RWPE2 (cell line): ENCODE measurements at places on chromosomes 16 and 17.

- DNase-seq, result no peak
Measured at GRCh38 chr17:2213291-2213960, 90.2 kb downstream of the SMG6 start.

DNA sequence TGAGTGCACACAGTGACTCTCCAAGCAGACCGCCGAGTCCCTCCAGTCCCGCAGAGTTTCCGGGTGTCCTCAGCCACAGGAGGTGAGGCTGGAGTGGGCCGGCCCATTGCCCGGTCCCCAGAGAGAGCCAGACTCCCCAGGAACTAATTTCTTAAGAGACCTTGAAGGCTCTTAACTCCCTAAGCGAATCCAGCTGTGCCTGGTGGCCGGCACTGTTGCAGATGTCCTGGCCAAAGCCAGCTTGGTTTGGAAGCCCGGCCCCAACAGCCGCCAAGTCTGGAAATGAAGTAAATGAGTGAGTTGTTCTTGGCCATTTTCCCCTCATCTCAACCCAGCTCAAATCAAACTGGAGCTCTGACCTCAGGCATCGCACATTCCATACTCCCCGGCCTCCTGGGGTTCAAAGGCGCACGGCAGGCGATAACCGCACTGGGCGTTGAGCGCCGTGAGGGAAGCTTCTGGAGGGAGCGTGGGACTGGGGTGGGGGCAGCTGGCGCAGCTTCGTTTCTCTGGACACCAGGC, 42.0 kb downstream of the CMIP start:
- DNase-seq, result no peak

GRCh38 chr17:47257651-47258339, 4.2 kb downstream of the ITGB3 start:
- DNase-seq, result no peak

GRCh38 chr17:13931111-13931526, 138.2 kb upstream of the COX10 start:
- no peak for DNase-seq

DNA sequence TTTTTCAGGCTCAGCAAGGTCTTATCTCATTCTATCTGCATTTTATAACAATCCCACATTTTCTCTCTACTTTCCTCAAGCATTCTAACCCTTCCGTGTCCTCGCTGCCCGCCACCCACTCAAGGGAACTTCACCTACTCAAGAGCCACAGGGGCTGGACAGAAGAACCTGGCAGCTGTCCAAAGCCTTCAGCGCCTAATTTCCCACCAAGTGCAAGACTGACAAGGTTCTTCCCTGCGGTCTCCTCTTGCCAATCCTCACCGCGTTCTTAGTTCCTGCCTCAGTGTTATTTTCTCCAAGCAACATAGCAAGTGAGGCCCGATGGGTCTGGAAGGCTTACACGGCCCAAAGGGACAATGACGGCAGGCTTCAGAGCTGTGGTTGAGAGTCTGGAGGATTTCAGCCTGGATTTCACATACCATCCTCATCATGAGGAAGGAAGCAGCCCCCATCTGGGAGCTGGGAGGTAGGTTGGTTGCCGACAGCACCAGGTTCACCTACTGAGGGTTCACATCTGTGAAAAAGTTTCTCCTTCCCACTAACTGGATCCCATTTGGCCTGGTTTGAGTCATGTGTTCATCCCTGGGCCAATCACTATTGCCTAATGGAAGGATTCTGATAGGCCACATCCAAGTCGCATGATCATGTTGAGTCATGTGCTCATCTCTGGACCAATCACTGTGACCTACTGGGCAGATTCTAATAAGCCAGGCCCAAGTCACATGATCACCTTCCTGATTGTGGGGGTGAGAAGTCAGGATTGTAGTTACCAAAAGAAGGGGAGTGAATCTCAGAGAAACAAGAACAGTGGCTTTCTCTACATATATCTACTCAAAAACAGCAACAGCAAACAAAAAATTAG, 108.2 kb downstream of the N4BP1 start:
- DNase-seq, result no peak
